ENCODE measurements at places on chromosomes 6 and 20. TPM values are rescaled to one million over a fixed set of nuclear protein-coding genes. Genes with fewer than 3 reads are reported as not detected.

OR2H2 gene
- total RNA-seq, result not detected

CCND3 gene
- total RNA-seq, result 28.1 TPM

MYLK4 gene
- total RNA-seq, result 0.98 TPM

LY6G6D gene
- not detected for total RNA-seq

MYB gene
- total RNA-seq, result 0.54 TPM

HLA-DOA gene
- total RNA-seq, result not detected

BTN1A1 gene
- total RNA-seq, result not detected

CST4 gene
- not detected for total RNA-seq

All from fibroblast of the aortic adventitia (primary cell).